ENCODE measurements at places on chromosomes 2 and 18. TPM values are rescaled to one million over a fixed set of nuclear protein-coding genes. Genes with fewer than 3 reads are reported as not detected.

C2orf80 gene
- polyA plus RNA-seq = not detected

RGPD4 gene
- not detected for polyA plus RNA-seq

DNA sequence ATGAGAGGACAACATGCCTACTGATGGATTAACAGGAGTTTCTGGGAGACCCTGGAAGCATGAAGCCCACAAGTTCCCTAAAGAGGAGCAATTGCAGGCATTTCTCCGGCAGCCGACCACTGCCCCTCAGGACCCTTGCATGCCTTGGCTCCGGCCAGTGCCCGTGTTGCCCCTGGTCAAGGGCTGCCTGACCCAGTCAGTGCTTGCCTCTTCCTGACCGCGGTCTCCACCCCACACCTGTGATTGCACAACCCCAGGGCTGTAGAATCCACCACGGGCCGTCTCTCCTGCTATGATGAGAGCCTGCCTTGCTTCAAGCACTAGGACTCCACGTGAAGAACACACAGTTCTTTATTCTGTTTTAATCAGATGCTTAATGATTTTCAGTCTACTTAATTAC, 127.5 kb downstream of the GLI2 start:
- H3K27ac ChIP-seq = no peak overlapping the region
- DNase-seq = no peak
- no peaks in the 10 kb centered on the region for H3K27me3 ChIP-seq
- H3K36me3 ChIP-seq = no peaks in the 10 kb centered on the region

PRKAG3 gene
- polyA plus RNA-seq = not detected

- H3K36me3 ChIP-seq = no peaks in the 10 kb centered on the region
- no peaks in the 10 kb centered on the region for H3K27me3 ChIP-seq
- H3K27ac ChIP-seq = no peak overlapping the region
Observed at GRCh38 chr2:175012516-175012915, 7.3 kb upstream of the CHN1 start.

MTCL1 gene
- not detected for polyA plus RNA-seq

SLC11A1 gene
- polyA plus RNA-seq = 0.32 TPM
